ENCODE measurements at places on chromosomes 5 and 9.

GRCh38 chr5:39624268-39624886, 199.6 kb upstream of the DAB2 start:
- no peak for DNase-seq

- no peak for DNase-seq
These were observed 211.3 kb downstream of the MAN2A1 start for GRCh38 chr5:109900911-109901627.

DNA sequence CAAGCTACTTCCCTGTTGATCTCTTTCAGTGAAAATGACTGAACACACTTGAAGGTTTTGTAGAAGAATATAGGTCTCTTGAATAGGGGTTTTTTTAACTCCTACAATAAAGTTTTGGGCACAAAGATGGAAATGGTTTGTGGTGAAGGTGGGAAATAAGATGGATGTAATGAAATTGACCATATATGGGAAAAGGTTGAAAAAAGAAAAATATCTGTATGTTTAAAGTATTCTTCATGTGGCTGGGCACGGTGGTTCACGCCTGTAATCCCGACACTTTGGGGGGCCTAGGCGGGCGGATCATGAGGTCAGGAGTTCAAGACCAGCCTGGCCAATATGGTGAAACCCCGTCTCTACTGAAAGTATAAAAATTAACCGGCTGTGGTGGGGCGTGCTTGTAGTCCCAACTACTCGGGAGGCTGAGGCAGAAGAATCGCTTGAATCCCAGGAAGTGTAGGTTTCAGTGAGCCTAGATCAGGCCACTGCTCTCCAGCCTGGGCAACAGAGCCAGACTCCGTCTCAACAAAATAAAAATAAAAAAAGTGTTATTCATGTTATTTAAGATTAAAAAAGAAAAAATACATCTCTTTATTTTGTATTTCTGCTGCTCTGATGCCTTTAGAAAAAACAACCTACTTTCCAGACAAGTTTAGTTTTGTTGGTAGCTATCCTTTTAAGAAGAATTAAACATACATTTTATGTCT, 2.2 kb downstream of the RBM27 start:
- DNase-seq = no peak

DNA sequence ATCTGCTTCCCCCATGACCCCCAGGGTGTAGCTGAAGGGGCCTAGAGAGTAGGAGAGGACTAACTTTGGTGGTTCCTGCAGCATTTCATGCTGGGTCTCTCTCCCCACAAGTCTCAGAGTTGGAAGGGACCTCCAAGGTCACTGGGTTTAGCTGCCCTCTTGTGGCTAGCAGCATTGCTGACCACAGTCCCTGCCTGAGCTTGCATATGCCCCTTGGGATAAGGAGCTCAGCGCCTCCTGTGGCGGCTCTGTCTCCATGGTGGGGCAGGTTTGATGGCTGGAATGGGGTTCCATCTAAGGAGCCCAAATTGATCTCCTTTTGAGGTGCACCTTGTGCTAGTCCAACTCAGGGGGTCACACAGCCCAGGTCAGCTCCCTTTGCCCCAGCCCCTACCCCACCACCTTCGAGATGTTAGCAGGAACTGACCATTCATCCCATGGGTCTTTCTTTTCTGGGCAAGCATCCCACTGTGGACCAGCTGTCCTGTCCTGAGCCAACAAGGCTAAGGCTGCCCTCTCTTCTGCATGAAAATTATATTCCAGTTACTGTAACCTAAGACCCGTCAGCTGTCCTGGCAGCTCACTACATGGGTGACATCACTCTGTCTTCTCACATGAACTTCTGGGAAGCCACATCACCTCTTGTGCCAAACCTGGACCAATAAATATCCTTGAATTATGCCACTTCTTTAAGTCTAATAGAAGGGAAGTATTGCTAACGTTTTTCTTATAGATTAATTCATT, 196.2 kb downstream of the HSPA4 start:
- no peak for DNase-seq

DNA sequence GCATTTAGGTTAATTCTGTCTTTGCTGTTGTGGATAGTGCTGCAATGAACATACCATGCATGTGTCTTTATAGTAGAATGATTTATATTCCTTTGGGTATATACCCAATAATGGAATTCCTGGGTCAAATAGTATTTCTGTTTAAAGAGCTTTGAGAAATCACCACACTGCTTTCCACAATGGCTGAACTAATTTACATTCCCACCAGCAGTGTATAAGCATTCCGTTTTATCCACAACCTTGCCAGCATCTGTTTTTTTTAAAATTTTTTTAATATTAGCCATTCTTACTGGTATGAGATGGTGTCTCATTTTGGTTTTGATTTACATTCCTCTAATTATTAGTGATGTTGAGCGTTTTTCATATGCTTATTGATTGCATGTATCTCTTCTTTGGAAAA, 15.5 kb upstream of the TARS1 start:
- DNase-seq = no peak

DNA sequence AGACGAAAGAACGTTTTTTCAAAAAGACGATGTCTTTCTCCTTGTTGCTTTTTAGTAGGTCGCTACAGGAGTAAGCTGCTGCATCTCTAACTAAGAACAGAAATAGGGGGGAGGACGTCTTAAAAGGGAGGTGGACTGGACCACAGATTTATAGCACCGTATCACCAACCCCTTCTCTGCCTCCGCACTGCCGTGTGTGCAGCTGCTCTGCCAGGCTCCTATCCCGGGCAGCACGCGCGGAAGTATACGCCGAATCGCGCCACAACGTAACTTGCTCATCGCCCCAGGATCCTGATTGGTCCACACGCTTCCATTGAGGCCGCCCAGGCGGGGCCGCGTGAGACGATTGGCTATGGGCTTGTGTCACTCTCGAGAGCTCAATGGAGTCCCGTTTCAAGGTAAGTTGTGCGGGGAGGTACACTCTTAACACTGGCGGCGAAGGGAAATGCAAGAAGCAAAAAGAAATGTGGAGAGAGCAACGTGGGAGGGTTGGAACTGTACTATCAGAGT, at the start of gene ELAVL2:
ELAVL2 (minus strand) TSS at position 121 of the 510 bp plus-strand sequence. CDS start 64,006 bp downstream, outside the sequence.
- no peak for DNase-seq

DNA sequence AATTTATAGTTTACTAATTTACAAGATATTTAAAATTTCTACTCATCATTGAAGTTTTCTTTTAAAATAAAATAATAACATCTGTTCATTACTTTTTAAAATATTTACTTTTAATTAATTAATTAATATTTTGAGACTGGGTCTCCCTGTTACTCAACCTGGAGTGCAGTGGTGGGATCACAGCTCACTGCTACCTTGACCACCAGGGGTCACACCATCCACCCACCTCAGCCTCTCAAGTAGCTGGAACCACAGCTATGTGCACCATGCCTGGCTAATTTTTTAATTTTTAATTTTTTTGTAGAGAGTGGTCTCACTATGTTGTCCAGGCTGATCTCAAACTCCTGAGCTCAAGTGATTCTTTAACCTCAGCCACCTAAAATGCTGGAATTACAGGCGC, 1013.6 kb downstream of the CDH9 start:
- no peak for DNase-seq

DNA sequence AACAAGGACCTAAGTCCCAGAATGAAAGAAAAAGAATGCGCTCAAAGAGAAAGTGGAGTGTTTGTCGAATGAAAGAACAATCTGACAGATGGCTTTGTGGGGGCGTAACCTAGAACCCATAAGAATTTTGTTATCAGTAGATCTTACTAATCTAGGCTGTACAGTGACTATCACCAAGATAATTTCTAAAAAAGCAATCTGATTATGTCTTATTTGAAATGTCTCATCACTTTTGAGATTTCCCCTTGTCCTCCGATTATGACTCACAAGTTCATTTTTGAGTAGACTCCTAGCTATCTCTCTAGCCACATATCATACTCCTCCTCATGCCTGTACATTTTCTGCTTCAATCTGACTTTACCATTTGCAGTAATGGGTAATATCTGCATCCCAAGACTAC, 135.6 kb upstream of the SMARCA2 start:
- no peak for DNase-seq

GRCh38 chr5:54484219-54484894, 28.9 kb downstream of the HSPB3 start:
- no peak for DNase-seq

GRCh38 chr9:89593727-89594427, 10.9 kb upstream of the GADD45G start:
- peak; percentile 55 for DNase-seq

All from activated gamma-delta T cell treated with Interleukin-2 at 50 U/mL for 16 hours (primary cell).